Progenitor cell of endocrine pancreas (in vitro differentiated cells): ENCODE measurements at places on chromosomes 12 and 14.

GRCh38 chr14:24135834-24136683, at the start of gene PSME1:
TSS of gene PSME1 (plus strand) at chr14:24136194. CDS start at chr14:24136263, 69 bp downstream.
- peaks cover 25% of the 10 kb centered on the region for H3K4me1 ChIP-seq
- peak; percentile 87 for DNase-seq
- H3K27ac ChIP-seq: peak within 1 kb of the TSS; percentile 88

GRCh38 chr12:18277196-18277595, 15.9 kb downstream of the PIK3C2G start:
- H3K4me3 ChIP-seq: no peak overlapping the region
- H3K27ac ChIP-seq: no peak overlapping the region
- no peaks in the 10 kb centered on the region for H3K27me3 ChIP-seq

GRCh38 chr12:52224151-52224550, 8.9 kb upstream of the KRT7 start:
- peaks cover 26% of the 10 kb centered on the region for H3K27me3 ChIP-seq
- H3K27ac ChIP-seq: no peak overlapping the region
- no peak for DNase-seq
- peaks cover 23% of the 10 kb centered on the region for H3K4me1 ChIP-seq

DNA sequence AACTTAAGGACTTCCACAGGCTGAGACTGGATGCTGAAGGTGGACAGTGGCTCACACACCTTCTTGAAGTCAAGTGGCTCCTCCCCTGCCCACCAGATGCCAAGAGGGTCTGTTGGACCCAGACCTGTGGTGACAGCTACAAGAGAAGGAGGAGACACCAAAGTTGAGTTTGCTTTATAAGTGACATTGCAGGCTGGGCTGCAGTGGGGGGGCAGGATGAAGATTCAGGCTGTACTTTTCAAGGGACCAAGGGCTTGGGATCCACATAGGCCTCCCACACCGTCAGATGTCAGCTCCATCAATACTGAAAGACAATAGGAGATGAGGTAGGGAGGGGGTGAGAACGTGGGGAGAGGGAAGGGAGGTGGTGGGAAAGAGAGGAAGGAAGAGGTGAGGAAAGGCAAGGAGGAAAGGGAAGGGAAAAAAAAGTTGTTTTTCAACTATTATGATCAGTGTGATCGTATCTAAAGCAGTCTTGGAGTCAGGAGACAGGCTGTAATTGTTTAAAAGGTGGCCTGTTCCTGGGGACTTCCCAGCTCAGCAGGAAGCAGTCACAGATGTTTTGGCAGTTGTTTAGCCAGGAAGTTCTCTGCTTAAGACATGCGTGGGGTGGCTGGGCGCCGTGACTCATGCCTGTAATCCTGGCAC, 84.1 kb upstream of the RESF1 start:
- H3K27me3 ChIP-seq: no peaks in the 10 kb centered on the region
- DNase-seq: no peak
- H3K4me3 ChIP-seq: no peak overlapping the region
- H3K4me1 ChIP-seq: peaks cover 34% of the 10 kb centered on the region

- no peaks in the 10 kb centered on the region for H3K4me1 ChIP-seq
- H3K27me3 ChIP-seq: peaks cover 18% of the 10 kb centered on the region
- H3K27ac ChIP-seq: no peak overlapping the region
- H3K36me3 ChIP-seq: no peaks in the 10 kb centered on the region
Observed at GRCh38 chr12:30913323-30913722, 13.2 kb upstream of the TSPAN11 start.

DNA sequence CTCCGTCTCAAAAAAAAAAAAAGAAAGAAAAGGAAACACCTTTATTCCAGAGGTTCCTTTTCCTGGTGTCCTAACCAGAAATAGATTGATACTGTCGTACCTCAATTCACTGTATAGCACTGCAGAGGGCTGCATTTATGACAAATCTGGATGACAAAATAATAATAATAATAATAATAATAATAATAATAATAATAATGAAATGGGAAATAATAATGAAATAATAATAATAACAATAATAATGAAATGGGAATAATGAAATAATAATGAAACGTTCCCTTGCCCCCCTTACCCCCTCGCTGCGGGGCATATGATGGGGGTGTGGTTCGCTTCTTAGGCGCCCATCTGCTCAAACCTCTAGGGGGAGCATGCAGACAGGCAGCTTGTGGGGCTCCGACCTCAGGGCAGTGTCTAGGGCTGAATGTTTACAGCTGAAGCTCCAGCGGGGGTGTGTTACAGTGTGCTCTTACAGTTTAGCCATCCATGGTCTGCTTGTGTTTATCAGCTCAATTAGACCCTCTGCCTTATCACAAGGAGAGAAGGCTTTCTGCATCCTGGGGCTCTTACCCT, 1088.3 kb upstream of the SEL1L start:
- peaks cover 17% of the 10 kb centered on the region for H3K4me1 ChIP-seq
- DNase-seq: no peak
- H3K27ac ChIP-seq: no peak overlapping the region

DNA sequence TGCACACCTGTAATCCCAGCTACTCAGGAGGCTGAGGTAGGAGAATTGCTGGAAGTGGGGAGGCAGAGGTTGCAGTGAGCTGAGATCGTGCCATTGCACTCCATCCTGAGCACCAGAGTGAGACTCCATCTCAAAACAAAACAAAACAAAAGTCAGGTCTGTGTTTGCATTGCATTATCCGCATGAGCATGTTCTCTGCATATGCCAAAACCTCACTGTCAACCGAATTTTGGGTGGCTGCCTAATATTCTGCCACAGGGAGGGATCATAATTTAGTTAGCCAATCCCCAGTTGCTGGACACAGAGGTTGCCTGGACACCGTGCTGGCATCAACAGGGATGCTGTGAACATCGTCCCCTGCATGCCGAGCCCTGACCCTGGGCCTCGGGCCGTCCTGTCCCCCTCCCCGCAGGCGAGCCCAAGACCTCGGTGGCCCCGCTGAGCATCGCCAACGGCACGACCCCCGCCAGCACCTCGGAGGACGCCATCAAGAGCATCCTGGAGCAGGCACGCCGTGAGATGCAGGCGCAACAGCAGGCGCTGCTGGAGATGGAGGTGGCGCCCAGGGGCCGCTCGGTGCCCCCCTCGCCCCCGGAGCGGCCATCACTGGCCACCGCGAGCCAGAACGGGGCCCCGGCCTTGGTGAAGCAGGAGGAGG, 49.2 kb downstream of the PHETA1 start:
- no peak overlapping the region for H3K4me3 ChIP-seq
- H3K4me1 ChIP-seq: no peaks in the 10 kb centered on the region
- no peaks in the 10 kb centered on the region for H3K27me3 ChIP-seq
- no peak for DNase-seq
- H3K36me3 ChIP-seq: peaks cover 25% of the 10 kb centered on the region

GRCh38 chr14:49479432-49479831, 106.7 kb downstream of the RPS29 start:
- H3K4me3 ChIP-seq: no peak overlapping the region

GRCh38 chr12:27906658-27907473, 65.7 kb downstream of the PTHLH start:
- no peak overlapping the region for H3K4me3 ChIP-seq
- no peak for DNase-seq
- no peak overlapping the region for H3K27ac ChIP-seq
- peaks cover 2% of the 10 kb centered on the region for H3K4me1 ChIP-seq

- H3K4me1 ChIP-seq: peaks cover 3% of the 10 kb centered on the region
- no peak overlapping the region for H3K27ac ChIP-seq
- no peak for DNase-seq
- no peaks in the 10 kb centered on the region for H3K27me3 ChIP-seq
Observed at GRCh38 chr12:113407931-113408600, 4.4 kb upstream of the SDS start.

DNA sequence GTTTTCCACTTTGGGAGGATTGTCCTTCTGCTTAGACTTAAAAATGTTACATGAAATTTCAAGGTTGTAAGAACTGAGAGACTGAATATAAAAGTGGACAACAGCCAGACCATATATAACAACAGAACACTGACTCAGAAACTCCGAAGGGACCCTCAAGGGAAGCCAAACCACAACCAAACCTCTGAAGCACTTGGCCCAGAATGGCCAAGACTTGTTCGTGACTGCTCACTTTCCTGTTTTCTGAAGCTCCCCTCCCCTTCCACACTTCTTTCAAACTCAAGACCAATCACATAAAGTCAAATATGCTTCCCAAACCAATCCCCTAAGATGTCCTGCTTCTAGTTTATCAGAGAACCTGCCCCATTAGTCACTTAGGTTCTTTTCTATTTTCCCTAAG, 13.7 kb downstream of the OR6J1 start:
- H3K27ac ChIP-seq: no peak overlapping the region
- H3K27me3 ChIP-seq: no peaks in the 10 kb centered on the region
- no peak for DNase-seq
- H3K4me1 ChIP-seq: no peaks in the 10 kb centered on the region
- no peaks in the 10 kb centered on the region for H3K36me3 ChIP-seq

GRCh38 chr12:45591635-45592034, 137.9 kb upstream of the ARID2 start:
- no peak for DNase-seq
- H3K27me3 ChIP-seq: no peaks in the 10 kb centered on the region
- H3K4me3 ChIP-seq: no peak overlapping the region
- no peak overlapping the region for H3K27ac ChIP-seq
- no peaks in the 10 kb centered on the region for H3K36me3 ChIP-seq
- peaks cover 1% of the 10 kb centered on the region for H3K4me1 ChIP-seq

DNA sequence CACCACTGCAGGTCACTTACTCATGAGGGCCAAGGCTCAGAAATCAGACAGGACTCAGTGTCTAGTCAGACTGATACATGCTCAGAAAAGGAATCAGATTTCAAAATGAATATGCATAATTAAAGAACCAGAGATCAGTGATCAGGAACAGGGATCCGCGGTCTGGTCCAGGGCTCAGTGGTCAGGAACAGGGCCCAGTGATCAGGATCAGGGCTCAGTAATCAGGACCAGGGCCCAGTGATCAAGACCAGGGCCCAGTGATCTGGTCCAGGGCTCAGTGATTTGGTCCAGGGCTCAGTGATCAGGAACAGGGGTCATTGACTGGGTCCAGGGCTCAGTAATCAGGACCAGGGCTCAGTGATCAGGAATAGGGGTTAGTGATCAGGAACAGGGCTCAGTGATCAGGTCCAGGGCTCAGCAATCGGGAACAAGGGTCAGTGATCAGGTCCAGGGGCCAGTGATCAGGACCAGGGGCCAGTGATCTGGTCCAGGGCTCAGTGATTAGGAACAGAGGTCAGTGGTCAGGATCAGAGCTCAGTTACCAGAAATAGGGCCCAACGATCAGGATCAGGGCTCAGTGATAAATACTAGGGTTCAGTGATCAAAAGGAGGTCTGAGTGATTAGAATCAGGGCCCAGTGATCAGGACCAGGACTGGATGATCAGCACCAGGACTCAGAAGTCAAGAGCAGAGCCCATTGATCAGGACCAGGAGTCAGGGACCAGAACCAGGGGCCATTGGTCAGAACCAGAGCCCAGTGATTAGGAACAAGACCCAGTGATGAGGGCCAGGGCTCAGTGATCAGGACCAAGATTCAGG, 175.3 kb downstream of the TMEM121 start:
- no peaks in the 10 kb centered on the region for H3K4me1 ChIP-seq
- H3K4me3 ChIP-seq: no peak overlapping the region
- H3K27me3 ChIP-seq: no peaks in the 10 kb centered on the region
- H3K27ac ChIP-seq: no peak overlapping the region

DNA sequence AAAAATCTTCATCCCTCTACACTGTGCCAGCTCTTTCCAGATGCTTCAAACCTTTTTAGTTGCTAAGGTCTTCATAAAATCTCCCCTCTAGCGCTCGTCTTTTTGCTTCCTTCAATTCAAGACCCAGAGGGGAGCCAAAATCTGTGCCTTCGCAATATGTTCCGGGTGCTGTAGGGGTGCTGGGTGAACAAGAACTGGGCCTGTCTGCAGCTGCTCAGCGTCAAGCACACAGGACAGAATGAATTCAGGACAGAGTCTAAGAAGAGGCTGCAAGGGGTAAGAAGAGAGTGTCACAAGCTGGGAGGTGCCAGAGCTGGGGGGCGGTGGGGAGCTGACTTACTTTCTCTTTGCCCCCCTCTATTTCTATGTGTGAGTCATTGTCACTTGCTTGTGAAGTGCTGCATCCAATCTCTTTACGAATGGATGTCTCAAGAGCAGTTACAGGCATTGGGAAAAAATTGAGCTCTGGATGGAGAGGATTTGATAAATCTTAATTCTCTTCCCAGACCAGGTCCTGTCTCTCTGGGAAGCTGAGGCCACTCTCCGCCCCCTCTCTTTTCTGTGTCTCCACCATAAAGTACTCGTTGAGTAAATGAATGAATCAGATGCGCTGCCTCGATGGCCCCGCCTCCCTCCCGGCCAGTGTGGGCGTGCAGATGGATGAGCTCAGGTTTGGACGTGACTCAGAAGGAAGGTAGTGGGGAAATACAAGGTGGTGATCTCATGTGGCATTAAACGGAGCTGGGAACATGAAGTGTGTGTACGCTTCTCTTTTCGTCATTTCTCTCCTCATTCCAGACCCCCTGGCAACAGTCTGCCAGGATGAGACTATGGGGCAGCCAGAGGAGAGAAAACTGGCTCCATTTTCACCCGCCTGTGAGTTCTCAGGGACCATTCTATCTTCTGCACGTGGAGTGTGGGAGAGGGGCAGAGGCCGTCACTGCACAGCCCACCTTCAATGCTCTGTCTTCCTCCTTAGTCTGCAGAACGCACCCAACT, 91.3 kb downstream of the TSPAN9 start:
- peaks cover 34% of the 10 kb centered on the region for H3K4me1 ChIP-seq
- H3K27me3 ChIP-seq: peaks cover 60% of the 10 kb centered on the region
- H3K27ac ChIP-seq: no peak overlapping the region
- DNase-seq: no peak
- H3K4me3 ChIP-seq: no peak overlapping the region
- H3K36me3 ChIP-seq: no peaks in the 10 kb centered on the region

DNA sequence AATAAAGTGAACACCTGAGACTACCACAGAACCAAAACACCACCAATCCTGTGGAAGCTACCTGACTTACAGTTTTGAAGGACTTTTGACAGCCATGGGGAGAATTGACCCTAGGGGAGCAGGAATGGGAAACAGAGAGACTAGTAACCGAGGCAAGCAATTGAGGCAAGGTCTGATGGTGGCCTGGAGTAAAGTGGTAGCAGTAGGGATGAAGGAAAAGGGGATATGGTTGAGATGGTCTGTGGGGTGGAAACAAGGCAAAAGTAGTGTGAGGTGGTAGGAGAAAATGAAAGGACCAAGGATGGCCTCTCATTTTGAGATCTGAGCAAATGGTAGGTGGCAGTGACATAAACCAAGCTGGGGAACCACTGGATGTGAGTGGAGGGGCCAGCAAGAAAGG, 4.2 kb upstream of the IRF9 start:
- H3K27me3 ChIP-seq: no peaks in the 10 kb centered on the region
- H3K36me3 ChIP-seq: peaks cover 22% of the 10 kb centered on the region
- H3K4me3 ChIP-seq: no peak overlapping the region
- no peak for DNase-seq
- peaks cover 10% of the 10 kb centered on the region for H3K4me1 ChIP-seq
- no peak overlapping the region for H3K27ac ChIP-seq

- peaks cover 20% of the 10 kb centered on the region for H3K36me3 ChIP-seq
- H3K4me3 ChIP-seq: peak overlapping the region; percentile 82
- peaks cover 44% of the 10 kb centered on the region for H3K4me1 ChIP-seq
- peak; percentile 91 for DNase-seq
- peak overlapping the region; percentile 92 for H3K27ac ChIP-seq
Observed at GRCh38 chr12:6766651-6767349, 637 bp downstream of the PTMS start.

- H3K27me3 ChIP-seq: no peaks in the 10 kb centered on the region
- H3K36me3 ChIP-seq: peaks cover 9% of the 10 kb centered on the region
- H3K27ac ChIP-seq: peak overlapping the region; percentile 34
- H3K4me1 ChIP-seq: peaks cover 33% of the 10 kb centered on the region
- peak overlapping the region; percentile 33 for H3K4me3 ChIP-seq
Observed at GRCh38 chr14:102817942-102818940, 41.0 kb downstream of the TRAF3 start.
